ENCODE measurements at places on chromosomes 11 and 22.

- no peak for DNase-seq
These were observed 4.2 kb upstream of the FXYD2 start for GRCh38 chr11:117828611-117829368.

GRCh38 chr11:76047231-76047630 lies 159.1 kb downstream of the WNT11 start:
- no peak for DNase-seq

- no peak for DNase-seq
These were observed 364.4 kb upstream of the LUZP2 start for GRCh38 chr11:24132471-24132870.

GRCh38 chr11:120569861-120570260 lies 58.3 kb downstream of the GRIK4 start:
- DNase-seq, result no peak

- no peak for DNase-seq
These were observed 11.7 kb downstream of the NRXN2 start for GRCh38 chr11:64711138-64711955.

GRCh38 chr11:124657904-124658303 lies 15.6 kb downstream of the SIAE start:
- no peak for DNase-seq

DNA sequence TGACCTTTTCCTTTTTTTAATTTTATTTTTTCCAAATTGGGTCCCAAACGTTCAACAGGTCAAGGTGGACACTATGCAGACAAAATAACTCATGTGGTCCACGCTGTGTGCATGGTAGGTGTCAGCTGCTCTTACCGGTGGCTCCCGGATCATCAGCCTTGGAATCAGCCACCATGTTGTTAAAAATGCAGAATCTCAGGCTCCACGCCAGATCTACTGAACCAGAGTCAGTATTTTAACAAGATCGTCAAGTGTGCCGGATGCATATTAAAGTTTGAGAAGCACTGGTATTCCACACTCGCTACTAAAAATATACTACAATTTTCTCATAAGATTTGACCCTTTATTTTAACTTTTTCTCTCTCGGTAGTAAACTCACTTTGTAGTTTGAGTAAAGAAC lies 553 bp upstream of the LDLRAD3 start:
- DNase-seq, result no peak

DNA sequence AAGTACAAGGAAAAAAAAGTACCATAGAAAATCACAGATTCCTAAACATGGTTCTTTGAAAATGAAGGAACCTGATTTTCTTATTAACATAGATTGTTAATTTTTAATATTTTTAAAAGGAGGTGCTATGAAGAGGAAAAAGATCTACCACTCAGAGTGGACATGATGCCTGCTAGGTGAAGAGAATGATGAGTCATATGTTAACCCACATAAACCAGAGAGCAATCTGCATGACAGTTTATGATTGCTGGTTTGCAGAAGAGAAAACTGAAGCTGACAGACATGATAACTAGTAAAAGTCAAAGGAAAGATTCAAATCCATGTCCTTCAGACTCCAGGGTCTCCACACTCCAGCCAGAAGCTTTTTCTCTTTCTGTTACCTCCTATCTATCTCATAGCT lies 1231.7 kb downstream of the LRRC4C start:
- DNase-seq, result no peak
